ENCODE measurements at places on chromosomes 12 and 14. TPM values are rescaled to one million over a fixed set of nuclear protein-coding genes. Genes with fewer than 3 reads are reported as not detected.

The ESR2 gene
- 0.07 TPM for total RNA-seq

The POLE2 gene
- 30.8 TPM for total RNA-seq

The ABHD4 gene
- 28.4 TPM for total RNA-seq

The TPPP2 gene
- total RNA-seq, result not detected

The PLCZ1 gene
- not detected for total RNA-seq

The TMEM132D gene
- 13.0 TPM for total RNA-seq

The CALM1 gene
- 535 TPM for total RNA-seq

The CLECL1 gene
- total RNA-seq, result not detected

The CLEC9A gene
- total RNA-seq, result not detected

DNA sequence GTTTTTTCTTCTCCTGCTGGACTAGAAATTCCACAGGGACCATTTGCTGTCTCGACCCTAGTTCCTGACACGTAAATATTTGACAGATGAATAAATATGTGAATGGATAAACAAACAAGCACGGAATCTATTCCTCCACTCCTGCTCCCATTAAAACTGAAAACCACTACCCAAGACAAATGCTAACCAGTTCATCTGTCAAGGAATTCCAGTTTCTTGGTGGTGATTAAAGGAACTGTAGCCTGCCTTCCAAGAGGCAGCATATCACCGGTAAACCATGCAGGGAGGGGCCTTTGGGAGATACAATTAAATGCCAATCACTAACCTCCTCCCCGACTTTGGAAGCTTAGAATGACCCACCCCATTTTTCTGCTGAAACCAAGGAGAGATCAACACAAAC lies 95.4 kb downstream of the TTC7B start:
- no peak for DNase-seq

DNA sequence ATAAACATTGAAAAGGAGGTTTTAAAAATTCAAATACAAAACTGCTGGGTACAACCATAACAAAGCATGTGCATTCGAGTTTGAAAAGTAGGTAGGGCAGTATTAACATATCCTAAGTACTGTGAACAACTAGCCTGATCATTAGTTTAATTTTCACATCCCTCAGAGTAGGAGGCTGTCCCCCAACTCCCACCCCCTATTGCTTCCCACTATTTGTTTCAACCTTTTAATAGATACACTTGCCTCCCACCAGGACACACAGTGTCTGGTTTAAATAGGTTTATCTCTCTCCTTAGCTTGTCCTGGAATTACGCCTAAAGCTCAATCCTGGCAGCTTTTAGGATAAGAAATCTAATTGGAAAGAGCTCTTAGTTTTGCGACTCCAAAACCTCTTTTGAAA lies 2.1 kb downstream of the TAOK3 start:
- no peak for DNase-seq

DNA sequence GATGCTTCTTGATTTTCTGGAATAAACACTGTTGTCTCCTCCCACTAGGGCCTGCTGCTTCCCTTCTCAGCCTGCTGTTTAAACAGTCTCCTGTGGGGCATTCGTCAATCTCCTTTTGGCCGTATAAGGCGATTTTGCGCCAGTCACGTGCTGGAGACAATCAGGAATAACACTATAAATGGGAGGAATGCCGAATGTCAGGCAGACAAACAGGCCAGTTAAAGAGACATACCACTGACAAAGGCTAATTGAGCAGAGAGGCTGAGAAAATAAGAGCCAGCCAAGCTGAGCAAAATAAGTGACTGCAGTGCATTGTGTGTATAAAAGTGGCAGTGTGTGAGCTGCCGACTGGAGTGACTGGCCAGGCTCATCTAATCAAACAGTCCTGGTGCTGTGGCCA lies 23.3 kb downstream of the DMAC2L start:
- peak; percentile 54 for DNase-seq

DNA sequence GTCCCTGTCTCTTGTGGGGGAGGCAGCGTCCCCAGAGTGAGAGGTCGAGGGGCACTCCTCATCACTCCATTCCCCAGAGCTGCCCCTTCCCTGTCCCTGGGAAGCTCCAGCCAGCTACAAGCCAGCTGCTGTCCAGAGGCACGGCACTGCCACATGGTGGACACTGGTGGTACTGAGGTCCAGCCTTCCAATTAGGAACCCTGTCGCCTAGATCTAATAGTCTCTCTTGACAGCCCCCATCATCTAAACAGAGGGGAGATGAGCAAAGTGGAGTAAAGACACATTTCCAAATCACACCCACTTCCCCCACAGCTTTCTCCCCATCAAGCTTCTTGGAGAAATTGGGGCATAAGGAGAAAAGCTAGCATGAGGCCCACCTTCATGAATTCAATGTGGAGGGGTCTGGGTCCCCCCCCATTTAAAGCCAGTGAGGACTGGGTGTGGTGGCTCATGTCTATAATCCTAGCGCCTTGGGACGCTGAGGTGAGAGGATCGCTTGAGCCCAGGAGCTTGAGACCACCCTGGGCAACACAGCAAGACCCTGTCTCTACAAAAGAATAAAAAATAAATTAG lies 2.1 kb upstream of the INHBE start:
- peak; percentile 76 for DNase-seq

- DNase-seq, result peak; percentile 84
These were observed 726 bp downstream of the ZFHX2 start for GRCh38 chr14:23550812-23551265.

- DNase-seq, result no peak
These were observed 52.7 kb downstream of the PTGER2 start for GRCh38 chr14:52366796-52367315.

GRCh38 chr14:104874110-104874531 lies 9.1 kb downstream of the CEP170B start:
- no peak for DNase-seq

GRCh38 chr12:68031174-68031573 lies 41.9 kb downstream of the IFNG-AS1 start:
- no peak for DNase-seq

GRCh38 chr12:31991146-31991545 lies 31.9 kb downstream of the RESF1 start:
- no peak for DNase-seq

DNA sequence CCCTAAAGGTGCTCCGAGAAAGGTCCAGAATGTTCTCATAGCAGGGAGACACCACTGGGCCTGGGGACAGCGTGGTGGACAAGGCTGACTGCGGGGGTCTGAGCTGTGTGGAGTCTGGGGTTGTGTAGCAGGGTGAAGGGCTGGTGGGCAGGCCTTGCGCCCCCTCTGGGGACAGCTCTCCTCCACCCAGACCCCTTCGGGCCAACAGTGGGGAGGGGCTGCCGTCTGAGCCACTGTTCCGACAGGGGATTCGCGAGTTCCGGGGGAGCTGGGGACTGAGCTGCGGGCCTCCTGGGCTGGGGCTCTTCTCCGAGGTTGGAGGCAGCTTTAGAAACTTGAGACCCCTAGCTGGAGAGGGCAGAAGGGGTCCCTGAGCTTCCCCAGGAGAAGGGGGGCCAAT lies 32.1 kb downstream of the NCKAP5L start:
- DNase-seq, result peak; percentile 38

GRCh38 chr12:123041811-123042655 lies 61.6 kb downstream of the ARL6IP4 start:
- no peak for DNase-seq

DNA sequence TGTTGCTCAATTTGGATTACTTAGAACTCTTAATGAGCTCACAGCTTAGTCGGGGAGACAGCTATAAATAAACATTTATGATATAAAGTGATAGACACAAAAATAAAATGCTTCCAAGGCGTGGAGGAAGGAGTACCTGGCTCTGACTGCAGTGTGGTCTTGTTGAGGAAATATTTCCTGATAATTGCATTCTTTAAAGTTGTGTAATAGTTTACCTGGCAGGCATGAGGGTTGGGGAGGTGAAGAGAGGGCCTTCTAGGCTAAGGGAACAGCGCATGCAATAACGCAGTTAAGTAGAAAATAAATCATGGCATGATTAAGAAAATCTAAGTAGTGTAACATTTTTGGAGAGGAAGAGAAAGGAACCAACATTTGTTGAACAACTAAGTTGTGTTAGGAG lies 260.5 kb upstream of the ATP2B1 start:
- DNase-seq, result no peak

DNA sequence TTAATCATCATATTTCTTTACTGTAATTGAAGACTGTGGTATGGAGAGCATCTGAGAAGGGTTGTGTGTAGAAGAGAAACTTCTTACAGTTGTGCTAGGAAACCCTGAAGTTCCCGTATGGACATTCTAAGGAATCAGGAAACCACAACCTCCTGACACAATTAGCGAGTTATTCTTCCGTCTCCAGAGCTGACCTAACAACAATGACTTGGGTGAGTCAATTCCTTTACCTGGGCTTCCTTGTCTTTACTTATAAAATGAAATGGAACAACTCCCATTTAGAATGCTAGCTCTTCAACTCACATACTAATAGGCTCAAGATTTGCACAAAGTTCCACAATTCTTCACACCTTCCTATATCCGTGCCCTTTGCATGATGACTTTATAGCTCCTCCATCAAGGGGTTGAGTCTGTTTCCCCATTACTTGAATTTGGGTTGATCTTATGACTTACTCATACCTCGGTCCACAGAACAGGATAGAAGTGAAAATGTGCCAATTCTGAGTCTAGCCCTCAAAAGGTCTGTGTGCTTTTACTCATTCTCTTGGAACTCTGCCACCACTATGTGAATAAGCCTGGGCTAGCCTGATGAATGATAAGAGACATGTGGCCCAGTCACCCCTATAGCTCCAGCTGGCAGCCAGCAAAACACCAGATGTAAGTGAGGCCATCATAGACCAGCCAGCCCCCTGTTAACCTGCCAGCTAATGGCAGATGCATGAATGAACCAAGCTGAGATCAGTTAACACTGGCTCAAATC lies 459.4 kb downstream of the ETNK1 start:
- DNase-seq, result no peak

DNA sequence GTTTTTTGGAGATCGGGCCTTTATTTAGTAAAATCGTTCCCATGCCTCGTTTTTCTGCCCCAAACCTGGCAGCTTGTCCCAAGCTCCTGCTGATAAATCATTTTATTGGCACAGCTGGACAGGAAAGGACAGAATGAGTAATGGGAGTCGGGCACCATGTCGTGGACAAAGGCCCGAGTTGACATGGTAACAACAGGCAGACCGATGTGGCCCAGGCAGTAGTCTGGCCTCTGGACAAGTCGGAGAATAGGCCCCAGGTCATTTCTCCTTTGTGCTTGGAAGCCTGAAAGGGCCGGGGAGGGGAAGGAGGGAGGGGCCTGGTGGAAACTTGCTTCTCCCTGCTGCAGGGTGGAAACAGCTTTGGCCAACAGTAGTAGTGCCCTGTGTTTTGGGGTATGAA lies 234.9 kb downstream of the SUDS3 start:
- DNase-seq, result no peak

DNA sequence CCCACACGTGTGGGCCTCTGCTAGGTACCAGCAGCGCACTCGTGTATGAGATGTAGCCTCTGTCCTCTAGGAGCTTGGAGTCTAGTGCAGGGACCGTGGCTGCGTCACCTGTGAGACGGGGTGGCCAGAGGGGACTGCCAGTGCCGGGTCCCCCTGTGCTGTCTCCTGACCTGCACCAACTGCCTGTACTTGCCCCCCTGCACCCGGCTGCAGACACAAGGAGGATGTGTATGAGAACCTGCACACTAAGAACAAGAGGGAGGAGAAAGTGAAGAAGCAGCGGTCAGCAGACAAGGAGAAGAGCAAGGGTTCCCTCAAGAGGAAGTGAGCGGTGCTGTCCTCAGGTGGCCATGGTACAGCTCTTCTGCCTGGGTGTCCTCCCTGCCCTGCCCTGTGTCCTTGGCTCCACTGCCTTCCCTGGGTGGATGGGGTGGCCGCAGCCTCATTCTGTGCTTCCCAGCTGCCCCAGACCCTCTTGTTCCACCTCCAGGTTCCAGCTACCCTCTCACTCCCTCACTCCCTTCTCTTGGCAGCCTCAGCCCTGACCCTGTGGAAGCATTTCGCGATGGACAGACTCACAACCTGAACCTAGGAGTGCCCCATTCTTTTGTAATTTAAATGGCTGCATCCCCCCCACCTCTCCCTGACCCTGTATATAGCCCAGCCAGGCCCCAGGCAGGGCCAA lies 9.6 kb downstream of the PTPN6 start:
- peak; percentile 76 for DNase-seq

DNA sequence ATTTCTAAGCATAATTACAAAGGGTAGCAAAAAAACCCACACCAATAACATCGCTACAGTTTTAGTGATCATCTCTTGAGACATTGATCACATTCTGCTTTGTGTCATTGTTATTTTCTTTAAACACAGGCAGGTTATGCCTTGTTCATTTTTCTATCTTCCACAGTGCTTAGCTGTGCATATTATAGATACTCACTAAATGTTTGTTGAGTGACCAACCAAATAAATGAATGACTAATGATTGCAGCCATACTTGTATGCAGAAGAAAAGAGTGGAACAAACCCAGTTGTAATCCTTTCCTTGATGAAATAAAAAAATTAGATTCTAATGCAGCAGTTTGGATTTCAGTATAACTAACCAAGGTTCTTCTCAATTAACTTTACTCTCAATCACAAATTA lies 81.0 kb upstream of the RASSF8 start:
- no peak for DNase-seq

DNA sequence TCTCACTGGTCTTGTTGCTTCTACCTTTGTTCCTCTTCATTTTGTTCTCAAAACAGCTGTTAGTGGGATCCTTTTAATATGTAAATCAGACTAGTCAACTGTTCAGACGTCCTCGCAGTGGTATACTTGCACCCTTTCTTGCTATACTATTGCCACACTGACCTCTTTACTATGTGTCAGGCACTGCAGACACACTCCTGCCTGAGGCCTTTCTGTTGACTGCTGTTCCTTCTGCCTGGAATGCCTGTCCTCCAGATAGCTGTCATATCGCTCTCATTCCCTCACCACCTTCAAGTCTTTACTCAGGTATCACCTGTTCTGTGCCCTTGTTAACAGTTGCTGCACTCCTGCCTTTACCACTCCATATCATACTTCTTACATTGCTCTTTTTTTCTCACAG lies 90.0 kb upstream of the TMEM263 start:
- DNase-seq, result peak; percentile 7

Data from H7 (cell line).